ENCODE measurements at places on chromosomes 6 and 20.

- DNase-seq = no peak
Observed at GRCh38 chr6:116278481-116278829, 1.3 kb downstream of the TSPYL1 start.

DNA sequence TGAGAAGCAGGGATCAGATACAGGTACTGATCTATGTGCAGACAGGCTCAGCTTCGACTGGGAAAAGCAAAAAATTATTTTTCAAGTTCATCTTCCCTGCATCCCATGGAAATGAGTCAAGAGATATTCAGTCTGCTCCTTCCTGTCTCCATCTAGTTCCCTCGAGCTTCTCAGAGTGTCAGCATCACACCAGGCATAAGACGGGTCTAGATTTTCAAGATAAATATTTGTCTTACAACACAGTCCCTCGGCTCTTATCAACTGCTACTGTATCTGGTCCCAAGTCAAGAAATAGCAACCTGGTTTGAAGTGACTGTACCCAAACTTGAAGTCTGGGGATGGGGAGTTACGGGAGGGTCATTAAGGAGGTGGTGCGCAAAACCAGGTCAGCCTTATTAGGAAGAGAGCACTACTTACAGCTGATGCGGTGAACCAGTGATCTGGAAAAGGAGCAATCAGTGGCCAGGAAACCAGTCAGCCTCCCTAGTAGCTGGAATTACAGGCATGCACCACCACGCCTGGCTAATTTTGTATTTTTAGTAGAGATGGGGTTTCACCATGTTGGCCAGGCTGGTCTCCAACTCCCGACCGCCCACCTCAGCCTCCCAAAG lies 29.7 kb downstream of the ZMYND8 start:
- DNase-seq = peak; percentile 88

GRCh38 chr6:116019428-116019827 lies 41.3 kb downstream of the FRK start:
- DNase-seq = no peak

DNA sequence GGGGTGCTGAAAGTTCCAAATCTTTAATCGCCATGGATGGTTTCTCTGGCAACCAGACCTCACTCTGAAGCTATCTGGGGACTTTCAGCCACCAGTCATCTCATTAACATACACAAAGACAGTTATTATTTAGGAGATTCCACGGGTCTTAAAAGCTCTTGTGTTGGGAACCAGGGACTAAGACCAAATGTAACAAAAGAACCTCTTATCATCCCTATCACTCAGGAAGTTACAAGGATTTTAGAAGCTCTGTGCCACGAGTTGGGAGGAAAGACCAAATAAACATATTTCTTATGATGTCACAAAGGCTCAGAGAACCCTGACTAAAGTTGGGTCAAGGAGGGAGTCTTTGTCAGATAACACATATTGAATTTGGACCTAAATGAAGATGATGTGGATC lies 17.7 kb downstream of the GPX6 start:
- DNase-seq = no peak

DNA sequence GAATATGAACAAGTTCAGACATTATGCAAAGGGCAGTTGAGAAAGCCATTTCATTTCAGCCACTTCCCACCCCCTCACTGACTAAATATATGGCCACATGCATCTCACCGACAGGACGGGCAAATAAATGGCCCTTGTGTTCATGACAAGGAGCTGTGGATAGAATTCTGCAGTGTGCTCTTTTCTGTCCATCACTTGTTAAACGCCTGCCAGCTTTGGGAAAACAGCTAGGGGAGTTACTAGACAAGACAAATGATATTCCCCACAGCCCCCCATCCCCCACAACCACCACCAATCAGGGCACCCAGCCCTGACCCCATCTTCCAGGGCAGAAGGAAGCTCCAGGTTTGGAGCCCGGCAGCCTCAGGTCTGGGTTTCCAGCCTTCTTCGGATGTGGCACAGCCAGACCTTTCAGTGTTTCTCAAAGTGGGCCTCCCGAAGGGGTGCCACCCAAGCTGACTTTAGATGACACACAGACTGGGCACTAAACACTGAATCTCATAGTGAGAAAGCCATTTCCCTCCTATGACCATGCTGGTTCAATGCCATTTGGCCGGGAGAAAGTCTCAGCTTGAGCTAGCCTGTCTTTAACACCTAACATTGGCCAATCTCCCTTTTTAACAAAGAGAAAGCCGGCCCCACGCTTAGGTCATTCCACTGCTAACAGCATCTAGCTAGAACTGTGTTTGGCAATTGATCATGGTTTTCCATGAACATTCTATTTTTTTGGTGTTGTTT lies 4.0 kb upstream of the RIPOR3 start:
- no peak for DNase-seq

- DNase-seq = no peak
Observed at GRCh38 chr6:77482981-77483380, 19.7 kb upstream of the HTR1B start.

DNA sequence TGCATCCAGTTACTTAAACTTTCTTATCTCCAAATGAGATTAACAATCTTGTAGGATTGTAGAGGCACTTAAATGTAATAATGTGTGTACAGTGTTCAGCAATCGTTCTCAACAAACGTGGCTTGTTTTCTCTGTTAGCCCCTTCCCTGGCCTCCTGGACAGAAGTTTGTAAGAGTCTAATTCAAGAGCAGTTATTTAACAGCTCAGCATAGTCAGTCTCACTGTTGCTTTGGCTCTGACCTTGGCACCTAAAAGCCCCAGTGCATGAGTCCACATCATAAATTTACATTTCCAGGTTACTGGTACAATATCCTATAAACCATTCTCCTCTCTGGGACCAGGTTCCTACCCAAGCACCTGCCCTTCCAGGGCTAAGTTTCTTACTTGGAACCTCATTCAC lies 11.5 kb upstream of the PHF3 start:
- no peak for DNase-seq

DNA sequence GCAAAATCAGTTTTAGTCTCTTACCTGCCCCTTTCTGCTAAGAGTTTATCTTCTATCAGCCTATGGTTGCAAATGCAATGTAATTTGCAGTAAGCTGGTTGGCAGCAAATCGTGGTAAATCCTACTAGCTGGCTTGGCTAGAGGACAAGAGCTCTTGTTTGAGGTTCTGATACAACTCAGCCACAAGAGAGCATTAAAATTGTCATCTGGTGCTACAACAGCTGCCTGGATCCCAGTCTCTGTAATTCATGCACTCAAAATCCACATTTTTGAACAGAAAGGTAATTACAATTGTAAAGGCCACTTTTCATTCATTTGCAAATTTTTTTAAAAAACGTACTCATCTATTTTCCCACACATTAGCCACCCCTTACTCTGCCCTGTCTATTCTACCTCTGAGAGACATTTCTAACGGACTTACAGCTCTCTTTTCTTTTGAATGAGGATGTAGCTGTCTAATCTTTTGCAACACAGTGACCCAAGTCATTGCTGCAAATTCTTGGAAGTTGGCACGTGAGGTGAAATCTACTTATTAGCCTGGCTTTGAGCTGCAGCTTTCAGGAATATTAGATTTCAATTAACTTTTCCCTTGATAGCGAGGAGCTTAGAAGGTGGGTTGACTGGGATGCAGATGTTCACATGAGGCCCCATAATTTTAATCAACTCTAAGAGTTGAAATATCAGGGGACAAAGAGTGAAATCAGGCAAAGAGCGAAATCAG lies 54.0 kb upstream of the FAM184A start:
- DNase-seq = no peak

DNA sequence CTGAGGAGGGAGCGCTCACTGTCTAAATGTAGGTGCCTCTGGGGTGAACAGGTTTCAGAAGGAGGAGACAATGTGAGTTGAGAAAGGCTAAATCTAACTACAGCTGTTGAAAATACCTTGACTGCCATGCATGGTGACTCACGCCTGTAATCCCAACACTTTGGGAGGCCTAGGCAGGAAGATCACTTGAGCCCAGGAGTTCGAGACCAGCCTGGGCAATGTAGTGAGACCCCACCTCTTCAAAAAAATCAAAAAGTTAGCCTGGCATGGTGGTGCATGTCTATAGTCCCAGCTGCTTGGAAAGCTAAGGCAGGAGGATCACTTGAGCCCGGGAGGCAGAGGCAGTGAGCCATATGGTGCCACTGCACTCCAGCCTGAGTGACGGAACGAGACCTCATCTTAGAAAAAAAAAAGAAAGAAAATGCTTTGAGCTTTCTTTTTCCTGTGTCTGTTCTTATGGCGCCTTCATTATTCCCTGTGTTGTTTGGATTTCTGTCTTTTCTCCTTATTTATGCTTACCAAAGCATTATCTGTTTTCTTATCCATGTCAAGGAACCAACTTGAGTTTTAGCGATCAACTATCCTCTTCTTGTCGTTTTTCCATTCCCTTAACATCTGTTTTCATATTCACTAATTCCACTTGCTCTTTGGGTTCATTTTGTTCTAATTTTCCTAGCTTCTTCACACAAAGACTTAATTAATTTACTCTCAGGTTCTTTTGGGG lies 8.5 kb downstream of the SLC2A10 start:
- no peak for DNase-seq

DNA sequence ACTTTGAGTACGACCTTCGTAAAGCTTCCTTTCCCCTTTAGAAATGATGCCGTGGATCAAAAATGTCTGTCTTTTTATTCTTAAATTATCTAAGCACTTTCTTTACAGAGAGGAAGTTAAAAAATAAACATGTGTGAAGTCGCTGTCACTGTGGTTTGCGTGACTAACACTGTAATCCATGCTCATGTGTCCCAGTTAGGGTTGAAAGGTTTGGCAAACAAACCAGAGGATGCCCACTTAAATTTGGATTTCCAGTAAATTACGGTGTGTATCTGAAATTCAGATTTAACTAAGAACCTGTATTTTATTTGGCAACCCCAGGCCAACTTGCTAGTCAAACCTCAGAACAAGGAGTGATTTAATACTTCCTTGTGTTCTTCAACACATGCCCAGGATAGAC lies 21.1 kb downstream of the HLA-DRB1 start:
- DNase-seq = no peak

GRCh38 chr6:122170274-122170673 lies 229.2 kb upstream of the HSF2 start:
- no peak for DNase-seq

GRCh38 chr6:85865420-85866369 lies 223.0 kb upstream of the SYNCRIP start:
- DNase-seq = peak; percentile 69

- peak; percentile 34 for DNase-seq
Observed at GRCh38 chr6:25968769-25969168, 6.2 kb downstream of the TRIM38 start.

- peak; percentile 78 for DNase-seq
Observed at GRCh38 chr20:35271904-35272303, 6.0 kb downstream of the MMP24OS start.

GRCh38 chr20:19888269-19888671 lies 128.9 kb upstream of the NAA20 start:
- DNase-seq = peak; percentile 48

DNA sequence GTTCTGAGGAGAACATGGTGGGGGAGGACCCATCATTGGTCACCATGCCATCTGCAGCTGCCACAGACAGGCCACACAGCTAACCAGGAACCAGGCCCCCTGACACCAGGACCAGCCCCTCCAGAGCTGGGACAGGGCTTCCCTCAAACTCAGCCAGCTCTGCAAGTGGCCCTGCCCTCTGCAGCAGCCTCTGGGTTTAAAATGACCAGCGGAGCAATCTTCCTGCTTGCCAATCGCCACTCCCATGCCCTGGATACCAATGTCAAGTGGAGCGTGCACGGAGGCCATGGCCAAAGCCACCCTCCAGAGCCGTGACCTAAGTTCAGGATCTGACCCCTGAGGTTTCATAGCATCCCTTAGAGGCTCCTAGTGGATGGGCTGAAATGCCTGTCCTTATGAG lies 199.4 kb downstream of the SYNDIG1 start:
- DNase-seq = no peak

DNA sequence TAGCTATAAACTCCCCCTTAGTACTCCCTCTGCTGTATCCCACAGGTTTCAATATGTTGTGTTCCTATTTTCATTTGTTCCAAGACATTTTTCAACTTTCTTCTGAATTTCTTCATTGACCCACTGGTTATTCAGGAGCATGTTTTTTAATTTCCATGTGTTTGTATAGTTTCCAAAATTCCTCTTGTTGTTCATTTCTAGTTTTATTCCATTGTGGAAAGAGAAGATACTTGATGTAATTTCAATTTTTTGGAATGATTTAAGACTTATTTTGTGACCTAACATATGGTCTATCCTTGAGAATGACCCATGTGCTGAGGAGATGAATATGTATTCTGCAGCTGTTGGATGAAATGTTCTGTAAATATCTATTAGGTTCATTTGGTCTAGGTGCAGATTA lies 497.2 kb downstream of the BCKDHB start:
- no peak for DNase-seq

GRCh38 chr6:116651916-116652315 lies 16.6 kb downstream of the ZUP1 start:
- no peak for DNase-seq

GRCh38 chr6:165662749-165663376 lies at the start of gene PDE10A:
Gene PDE10A, minus strand, starts transcription at chr6:165663241. Its CDS starts 430 bp downstream, at chr6:165662811.
- DNase-seq = peak; percentile 24

DNA sequence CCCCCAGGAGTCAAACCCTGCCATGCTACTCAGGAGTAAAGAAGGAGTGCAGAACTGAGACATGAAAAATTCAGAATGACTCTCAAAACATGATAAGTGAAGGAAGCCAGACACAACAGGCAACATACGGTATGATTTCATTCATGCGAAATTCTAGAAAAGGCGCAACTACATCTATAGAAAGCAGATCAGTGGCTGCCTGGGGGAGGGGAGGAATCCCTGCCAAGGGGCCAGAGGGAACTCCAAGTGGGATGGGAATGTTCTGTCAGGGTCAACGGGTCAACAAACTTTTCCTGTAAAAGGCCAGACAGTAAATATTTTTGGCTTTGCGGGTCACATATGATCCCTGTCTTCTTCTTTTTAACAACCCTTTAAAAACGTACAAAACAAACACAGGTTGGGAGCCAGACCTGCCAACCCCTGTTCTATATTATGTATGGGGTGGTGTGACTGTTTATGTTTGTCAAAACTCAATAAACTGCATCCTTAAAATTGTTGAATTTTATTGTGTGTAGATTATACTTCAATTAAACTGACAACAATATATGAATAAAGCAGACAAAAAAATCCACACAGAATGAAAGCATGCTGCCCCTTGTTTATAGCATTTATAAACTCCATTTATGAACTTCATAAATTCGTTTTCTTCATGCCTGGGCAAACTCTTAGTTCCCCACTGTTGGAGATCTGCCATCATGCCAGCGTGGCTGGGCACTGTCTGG lies 56.6 kb upstream of the TRAF3IP2 start:
- no peak for DNase-seq

DNA sequence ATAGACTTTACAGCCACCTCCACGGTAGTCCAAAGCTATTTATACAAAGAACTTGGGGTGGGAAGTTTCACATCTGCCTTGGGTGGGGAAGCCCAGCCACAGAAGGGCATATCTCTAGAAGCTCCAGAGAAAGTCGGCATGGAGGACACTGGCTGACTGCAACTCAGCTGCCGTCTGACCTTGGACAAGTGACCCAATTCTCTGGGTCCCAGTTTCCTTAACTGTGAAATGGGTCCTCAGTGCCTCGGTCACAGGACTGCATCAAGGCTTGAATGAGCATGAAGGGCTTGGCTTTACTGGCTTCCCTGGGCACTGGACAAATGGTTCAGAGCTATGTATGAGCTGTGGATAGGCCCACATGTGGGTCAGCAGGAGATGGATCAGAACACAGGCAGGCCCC lies 58.6 kb downstream of the NOL4L start:
- no peak for DNase-seq
